ENCODE measurements at places on chromosomes 16 and 17.

GRCh38 chr16:14372471-14372870, 257.6 kb downstream of the PARN start:
- DNase-seq = no peak

GRCh38 chr16:67919622-67920221, 11.9 kb downstream of the CTRL start:
- DNase-seq = peak; percentile 42

GRCh38 chr17:2085648-2085949, 30.7 kb downstream of the HIC1 start:
- DNase-seq = peak; percentile 35

DNA sequence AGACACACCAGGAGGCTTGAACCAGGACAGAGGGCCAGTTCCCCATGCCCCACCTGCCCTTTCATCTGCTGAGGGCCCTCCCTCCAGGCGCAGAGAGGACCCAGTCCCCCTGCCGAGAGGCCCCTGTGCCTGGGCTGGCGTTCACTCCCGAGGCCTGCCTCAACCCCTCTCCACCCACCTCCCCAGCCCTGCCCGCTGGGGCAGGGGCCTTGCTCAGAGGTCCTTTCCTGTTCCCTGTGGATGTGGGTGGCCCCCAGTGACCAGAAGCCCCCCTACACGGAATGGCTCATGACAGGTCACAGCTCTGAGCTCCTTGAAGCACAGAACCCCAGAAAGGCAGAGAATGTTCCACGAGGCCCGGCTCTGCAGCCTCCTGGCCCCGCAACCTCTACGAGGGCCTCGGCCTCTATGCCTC, 6.7 kb downstream of the TMC6 start:
- DNase-seq = no peak

DNA sequence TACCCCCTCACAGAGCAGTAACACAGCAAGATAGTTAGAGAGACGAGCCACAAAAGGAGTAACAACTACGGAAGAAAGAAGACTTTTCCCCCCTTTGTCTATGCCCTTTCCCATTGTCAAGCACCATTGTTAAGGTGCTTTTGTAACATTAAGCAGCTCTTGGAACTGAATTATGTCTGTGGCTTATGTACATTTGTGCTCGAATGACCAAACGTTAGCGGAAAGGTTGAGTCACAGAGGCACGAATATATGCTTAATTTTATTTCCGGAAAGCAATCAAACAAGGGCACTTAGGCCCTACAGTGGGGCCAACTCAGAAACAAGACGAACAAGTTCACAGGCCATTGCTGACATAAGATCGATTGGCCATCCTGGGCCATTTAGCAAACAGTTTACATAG, 109.5 kb downstream of the ANKFN1 start:
- DNase-seq = no peak

DNA sequence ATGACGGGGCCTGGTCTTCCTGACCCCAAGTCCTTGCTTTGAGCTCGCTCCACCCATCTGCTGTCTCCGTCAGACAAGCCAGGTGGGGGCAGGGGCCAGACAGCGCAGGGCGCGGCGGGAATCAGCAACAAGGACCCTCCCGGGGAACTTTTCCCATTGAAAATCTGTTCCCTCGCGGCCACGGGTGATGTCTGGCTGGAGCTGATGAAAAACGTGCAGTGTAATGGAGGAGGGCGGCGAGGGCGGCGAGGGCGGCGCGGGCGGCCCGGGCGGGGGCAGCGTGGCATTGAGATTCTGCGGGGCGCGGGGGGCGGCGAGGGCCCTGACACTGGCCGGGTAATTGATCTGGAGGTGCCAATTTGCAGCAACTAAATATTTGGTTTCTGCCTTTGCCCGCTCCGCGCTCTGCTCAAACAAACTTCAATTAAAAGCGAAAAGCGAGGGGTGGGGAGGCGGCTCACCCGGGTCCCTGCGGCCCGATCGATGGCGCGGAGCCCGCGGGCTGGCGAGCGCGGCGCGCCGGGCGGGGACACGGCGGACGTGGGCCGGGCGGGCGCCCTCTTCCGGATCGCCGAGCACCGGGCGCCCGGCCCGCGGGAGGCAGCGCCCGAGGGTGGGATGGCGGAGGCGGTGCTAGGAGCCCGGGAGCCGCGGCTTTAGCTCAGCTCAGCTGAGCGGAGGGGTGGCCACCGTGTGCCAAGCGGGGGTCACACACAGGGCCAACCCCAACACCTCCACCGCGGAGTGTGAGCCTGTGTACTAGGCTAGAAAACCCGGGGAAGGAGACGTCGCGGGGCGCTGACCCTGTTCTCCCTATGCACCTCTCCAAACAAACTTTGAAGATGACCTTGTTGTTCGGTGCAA, 32.4 kb downstream of the DCAKD start:
- DNase-seq = peak; percentile 77

GRCh38 chr17:50426814-50427787, 1.1 kb downstream of the ACSF2 start:
- peak; percentile 60 for DNase-seq

DNA sequence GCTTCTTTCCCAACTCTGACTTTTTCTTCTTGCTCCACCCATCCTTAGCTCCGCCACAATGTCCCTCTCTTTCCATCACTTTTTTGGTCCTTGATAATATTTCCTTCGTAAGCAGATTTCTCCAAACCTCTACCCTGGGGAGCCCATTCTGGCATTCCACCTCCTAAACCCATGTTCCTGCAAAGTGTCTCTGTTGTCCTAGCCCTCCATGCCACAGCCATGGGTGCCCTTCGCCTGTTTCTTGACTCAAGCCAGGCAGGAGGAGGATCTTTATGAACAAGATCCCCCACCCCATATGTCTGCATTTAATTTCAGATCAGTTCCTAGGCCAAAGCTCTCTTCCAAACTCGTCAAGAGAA, 42.4 kb downstream of the GAS7 start:
- no peak for DNase-seq

- no peak for DNase-seq
Measured at GRCh38 chr16:83768986-83769385, 38.8 kb upstream of the HSBP1 start.

DNA sequence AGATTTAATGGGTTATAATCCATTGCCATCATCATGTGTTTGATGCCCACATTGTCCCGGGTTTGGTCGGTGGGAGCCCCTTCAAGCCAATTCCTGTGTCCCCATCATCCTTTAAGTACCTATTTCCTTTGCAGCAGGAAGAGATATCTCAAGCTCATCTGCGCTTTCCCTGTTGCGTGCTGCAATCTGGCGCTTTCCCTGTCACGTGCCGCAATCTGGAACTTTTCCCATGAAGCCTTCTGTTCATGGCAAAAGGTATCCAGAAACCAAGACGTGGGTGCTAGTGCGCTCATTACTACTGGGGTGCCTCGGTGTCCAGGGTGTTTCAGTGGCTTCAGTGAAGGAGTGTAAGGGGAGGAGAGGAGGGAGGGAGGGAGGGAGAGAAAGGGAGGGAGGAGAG, 174.6 kb upstream of the ZNF469 start:
- DNase-seq = no peak

DNA sequence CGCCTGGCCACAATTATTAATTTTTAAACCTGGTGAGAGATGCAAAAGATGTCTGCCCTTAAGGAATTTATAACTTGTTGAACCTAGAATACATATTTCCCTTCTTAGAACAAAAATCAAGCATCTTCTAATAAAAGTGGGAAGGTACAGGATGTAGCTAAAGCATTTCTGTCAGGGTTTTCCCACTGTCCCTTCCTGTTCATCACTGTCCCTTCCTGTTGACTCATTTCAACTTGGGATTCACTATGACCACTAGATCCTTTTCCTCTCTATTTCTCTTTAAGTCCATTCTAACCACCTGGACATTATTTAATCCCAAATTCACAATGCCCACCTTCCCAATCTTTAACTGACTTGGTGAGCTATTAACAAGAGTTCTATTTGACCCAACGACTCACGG, 33.9 kb upstream of the CDRT4 start:
- peak; percentile 58 for DNase-seq

GRCh38 chr16:51030516-51030915, 120.6 kb downstream of the SALL1 start:
- no peak for DNase-seq

DNA sequence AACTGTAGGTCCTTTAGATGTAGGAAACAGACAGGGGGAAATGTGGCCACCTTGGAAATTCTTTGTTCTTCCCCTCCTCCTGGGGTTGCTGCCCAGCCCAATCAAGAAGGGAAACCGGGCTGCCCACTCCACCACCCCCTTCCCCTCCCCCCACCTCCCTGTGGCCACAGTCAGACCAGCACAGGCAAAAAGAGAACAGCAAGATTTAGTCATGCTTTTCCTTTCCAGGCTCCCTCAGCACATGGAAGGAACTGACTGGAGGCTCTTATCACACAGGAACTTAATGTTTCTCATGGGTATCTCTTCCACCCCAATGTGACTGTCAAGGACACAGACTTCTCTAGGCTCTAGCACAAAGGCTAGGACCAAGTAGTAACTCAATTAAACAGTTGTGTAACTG, 3.0 kb upstream of the CCL1 start:
- no peak for DNase-seq

DNA sequence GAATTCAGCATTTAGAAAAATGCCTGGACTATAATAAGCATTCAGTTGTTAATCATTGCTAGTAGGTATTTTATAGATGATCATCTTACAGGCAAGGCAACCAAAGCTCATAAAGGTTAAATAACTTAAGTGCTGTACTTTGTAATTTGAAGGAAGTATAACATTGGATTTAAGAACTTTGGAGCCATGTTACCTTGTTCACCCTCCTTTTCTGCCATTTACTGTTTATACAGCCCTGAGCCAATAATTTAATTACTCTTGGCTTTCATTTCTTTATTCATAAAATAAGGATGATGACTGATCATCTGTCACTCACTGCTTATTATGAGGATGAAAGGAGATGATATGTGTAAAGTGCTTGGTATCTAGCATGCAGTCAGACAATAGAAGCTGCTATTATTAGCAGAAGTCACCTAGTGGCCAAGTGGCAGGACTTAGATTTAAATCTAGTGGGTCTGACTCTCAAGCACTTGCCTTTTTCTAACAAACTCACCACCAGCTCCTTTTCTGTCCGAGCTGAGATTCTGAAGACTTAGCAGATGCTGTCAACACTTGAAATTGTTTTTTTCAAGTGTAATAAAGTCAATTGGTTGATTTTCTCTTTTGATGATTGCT, 18.3 kb upstream of the DDX52 start:
- DNase-seq = peak; percentile 24

DNA sequence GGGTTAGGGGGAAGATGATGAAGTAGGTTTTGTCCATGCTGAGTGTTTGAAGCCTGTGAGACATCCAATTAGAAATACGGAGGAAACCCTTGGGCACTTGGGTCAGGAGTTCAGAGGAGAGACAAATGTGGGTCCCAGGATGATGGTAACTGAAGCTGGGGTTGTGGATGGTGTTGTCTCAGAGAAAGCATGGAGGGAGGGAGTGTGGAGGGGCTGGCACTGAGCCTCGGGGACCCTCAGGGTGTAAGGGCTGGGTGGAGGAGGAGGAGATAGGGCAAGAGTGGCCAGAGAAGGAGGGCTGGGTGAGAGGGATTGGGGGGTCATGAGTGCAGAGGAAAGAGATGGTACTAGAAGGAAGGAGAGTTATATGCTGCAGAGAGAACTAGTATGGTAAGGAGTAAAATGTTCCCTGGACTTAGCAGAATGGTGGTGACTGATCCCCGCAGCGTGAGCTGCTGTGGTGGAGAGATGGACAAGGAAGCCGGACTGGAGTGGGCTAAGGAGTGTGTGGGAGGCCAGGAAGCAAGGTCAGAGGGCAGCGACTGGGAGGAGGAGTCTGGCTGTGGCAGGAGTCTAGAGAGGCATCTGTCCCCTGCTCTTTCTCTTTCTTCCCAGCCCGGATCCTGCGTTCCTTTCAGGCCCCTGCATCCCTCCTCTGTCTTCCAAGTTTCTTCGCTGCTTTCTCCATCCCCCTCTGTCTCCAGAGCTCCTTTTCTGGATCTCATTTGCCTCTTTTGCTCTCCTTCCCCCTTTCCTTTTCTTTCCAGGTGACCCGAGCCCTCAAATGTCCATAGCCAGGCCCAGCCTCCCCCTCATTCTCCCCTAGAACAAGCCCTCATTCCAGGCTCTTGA, 3.9 kb upstream of the COL1A1 start:
- DNase-seq = no peak

DNA sequence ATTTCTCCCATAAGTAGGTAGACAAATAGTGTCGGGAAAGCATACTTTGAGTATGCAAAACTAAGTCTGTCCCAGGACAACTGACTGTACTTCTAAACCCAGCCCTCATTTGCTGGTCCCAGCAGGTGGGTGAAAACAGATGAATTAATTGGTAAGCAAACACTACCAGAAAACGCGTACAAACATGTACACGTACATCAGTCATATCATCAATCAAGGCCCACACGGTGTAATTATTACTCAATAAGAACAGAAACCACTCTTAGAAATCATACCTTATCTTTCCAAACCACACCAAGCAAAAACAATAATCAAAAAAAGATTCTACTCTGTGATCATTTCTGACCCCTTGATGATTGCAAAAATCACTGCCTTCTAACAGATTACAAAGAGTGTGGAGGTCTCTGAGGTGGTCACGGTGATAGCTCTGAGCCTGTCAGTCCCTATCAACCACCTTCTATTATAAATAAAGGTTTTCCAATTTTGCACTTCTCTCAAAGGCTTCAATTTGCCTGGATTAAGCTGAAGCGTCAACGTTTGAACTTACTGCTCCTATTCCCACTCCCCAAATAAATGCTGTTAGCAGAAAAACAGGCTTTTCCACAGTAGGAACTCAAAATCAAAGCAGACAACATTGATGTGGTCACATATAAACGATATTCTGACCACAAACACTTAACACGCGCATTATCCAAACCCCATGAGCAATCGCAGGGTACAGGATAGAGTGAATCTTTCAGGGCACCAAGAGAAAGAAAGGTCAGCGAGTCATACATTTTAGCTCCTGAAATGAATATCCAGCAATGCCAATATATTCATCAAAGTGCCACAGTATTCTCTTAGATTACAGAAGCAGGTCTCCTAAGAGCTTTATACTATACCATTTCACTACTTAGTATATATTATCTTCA, 211.9 kb downstream of the STX8 start:
- DNase-seq = peak; percentile 87

DNA sequence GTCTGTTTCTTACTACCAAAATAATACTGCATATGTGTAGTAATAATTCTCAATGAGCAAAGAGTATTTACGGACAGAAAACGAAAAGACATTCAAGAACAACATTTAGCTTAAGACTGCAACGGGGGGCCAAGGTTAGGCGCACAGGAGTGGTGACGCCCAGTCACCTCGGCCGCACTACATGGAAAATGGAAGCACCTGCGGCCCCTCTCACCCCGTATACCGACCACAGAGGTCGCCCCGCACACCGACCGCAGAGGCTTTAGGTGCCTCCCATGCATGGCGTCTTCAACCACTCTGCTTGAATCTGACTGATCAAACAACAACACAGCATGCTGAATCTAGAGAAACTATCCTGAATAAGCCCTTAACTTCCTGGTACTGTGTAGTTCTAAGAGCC, 26.4 kb downstream of the CCDC57 start:
- no peak for DNase-seq

DNA sequence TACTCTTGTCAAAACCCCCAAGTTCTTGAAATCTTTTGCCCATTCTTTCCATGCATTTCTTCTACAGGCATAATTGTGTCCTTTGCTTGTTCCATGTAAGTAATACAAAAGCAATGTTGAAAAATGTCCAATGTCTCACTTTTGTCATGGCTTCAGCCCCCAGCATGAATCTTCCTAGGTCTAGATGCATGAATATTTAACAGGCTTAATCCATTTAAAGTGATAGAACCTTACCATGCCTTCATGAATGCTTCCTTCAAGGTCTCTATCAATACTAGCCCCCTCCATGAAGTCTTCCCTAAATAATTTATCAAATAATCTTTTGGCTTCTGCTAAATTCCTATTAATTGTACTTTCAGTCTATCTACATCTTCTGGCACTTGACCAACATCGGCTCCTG, 46.1 kb upstream of the ANKFY1 start:
- no peak for DNase-seq

Measured in ELR (cell line).